ENCODE measurements at places on chromosomes 12 and 14.
A peak's percentile ranks its signal among the peaks of the same experiment; 100 is the strongest.

DNA sequence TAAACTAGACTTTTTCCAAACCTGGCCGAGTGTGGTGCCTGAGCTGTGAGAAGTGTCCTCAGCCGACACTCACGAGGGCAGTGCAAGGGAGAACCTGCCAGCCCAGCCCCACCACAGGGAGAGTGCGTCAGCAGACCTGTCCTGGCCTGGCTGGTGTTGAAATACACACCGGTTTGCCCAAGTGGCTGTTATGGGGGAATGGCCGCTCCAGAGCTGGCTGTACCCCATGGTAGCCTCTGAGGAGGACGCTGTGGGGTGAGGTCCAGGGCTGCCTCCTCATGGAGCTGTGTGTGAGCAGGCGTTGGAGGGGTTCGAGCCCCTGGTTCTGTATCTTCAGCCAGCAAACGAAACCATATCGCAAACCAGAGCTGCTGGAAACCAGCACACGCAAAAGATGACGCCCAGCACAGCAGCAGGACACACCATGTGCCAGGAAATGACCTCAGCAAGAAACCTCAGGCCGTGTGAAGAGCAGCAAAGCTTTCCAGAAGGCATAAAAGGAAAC lies 9.4 kb downstream of the ANKRD9 start:
- DNase-seq, result peak; percentile 83

DNA sequence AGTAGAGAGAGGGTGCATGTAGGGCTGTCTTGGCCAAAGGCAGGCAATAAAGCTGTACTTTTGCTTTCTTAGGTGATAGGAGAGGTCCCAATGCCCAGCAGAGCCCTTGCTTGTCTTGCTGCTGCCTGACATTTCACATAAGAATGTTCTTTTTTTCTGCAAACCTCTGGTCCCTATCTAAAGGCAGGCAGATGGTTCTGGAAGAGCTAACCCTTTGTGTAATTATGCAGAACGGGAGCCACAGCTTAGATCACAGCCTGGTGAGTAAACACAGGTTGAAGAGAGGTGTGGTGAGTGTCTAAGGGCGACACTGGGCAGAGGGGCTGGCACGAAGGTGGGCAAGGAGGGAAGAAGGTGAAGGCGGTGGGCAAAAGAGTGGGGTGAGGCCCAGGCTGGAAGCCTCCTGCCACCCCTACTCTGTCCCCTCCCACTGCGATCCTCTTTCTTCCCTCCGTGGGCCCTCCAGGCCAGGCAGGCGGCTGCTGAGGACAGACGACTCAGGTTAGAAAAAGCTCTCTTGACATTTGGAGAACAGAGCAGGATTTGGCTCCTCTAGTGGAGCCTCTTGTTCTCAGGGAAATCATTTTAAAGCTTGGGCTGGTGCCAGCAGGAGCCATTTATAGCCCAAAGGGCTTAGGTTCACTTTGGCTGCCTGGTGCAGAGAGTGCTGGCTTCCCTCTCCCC lies 42.8 kb downstream of the PRMT8 start:
- peak; percentile 7 for DNase-seq

GRCh38 chr14:98932431-98933325 lies 339.3 kb downstream of the BCL11B start:
- no peak for DNase-seq

GRCh38 chr12:92425165-92425564 lies 277.6 kb upstream of the PLEKHG7 start:
- no peak for DNase-seq

DNA sequence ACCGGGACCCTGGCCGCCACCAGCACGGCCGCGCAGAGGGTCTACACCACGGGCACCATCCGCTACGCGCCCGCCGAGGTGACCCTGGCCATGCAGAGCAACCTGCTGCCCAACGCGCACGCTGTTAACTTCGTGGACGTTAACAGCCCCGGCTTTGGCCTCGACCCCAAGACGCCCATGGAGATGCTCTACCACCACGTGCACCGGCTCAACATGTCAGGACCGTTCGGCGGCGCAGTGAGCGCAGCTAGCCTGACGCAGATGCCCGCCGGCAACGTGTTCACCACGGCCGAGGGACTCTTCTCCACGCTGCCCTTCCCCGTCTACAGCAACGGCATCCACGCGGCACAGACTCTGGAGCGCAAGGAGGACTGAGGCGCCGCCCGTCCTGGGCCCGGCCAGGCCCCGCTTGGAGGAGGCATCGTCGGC lies 150.1 kb downstream of the EGLN3 start:
- no peak for DNase-seq

Data from brain microvascular endothelial cell (primary cell).